ENCODE measurements at places on chromosomes 7 and 10.

GRCh38 chr7:30708983-30709382 lies 26.7 kb upstream of the CRHR2 start:
- no peak for DNase-seq

GRCh38 chr7:1566687-1567048 lies 3.2 kb downstream of the PSMG3 start:
- DNase-seq: no peak

DNA sequence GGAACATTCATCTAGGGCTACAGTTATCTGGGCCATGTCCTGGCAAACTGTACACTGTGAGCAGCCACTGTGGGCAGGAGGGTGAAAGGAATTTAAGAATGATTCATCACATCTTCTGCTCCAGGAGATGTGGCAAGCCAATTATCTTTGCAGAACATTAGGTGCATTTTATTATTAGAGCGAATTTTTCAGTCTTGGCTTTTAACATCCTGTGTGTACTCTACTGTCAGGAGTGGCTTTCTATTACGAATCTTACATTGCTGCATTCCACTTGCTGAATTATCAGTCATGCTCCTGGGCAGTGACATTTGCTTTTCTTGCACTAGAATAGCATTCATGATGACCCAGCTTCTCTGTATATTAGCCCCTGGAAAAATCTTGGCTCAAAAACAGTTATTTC lies 109.2 kb upstream of the TARP start:
- DNase-seq: no peak

GRCh38 chr7:116918704-116919103 lies 34.6 kb upstream of the ST7 start:
- DNase-seq: no peak

GRCh38 chr10:121252756-121253155 lies 345.5 kb downstream of the FGFR2 start:
- no peak for DNase-seq

- DNase-seq: no peak
Observed at GRCh38 chr10:120607710-120608703, 151.0 kb downstream of the PLPP4 start.

DNA sequence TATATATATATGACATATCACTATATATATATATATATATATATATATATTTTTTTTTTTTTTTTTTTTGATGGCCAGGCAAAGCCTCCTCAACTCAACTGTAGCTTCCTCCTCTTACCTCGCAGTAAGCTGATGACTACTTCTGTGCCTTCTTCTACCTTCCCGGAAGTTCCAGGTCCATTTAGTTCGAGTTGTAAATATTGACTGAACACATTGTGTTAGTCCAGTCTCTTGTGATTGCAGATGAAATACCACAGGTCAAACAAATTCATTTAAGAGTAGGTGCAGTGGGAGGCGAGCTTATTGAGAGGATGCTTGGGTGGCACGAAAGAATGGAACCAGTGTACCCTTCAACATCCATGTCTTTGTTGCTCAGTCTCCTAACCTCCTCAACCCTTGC lies 144.6 kb downstream of the ST7 start:
- no peak for DNase-seq

DNA sequence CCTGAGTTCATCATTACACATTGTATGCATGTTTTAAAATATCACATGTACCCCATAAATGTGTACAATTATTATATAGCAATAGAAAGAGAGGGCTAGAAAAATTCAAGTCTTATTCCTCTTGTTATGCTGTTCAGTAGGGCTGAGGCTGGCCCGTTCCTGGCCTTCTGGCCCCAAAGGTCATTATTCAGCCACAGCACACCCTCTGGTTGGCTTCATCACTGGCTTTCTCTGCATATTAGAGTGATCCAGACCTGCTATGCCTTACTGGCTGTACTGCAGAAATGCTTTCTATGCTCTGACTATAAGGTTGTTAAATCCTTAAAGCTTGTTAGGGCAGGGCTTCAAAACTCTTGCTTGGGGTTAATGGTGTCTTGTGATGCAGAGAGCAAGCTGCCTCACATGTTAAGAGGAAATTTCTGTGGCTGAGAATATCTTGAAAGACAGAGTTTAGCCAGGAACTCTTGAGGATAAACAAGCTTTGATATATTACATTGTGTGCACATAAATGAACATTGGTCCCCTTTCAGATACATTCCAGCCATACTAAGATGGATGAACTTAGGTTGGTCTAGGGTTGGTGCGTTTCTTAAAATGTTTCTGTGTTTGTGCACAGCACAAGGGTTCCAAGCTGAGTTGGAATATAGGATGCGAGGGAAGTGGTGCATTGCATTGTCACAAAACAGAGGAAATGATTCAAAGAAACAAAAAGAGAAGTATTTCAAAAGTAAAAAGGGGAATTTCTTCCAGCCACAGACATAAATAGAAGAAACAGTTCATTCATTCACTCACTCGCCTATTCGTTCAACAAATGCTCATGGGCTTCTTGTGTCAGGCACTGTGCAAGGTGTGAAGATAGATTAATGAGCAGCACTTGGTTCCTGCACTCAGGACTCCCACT lies 61.6 kb upstream of the WDR11 start:
- DNase-seq: no peak

DNA sequence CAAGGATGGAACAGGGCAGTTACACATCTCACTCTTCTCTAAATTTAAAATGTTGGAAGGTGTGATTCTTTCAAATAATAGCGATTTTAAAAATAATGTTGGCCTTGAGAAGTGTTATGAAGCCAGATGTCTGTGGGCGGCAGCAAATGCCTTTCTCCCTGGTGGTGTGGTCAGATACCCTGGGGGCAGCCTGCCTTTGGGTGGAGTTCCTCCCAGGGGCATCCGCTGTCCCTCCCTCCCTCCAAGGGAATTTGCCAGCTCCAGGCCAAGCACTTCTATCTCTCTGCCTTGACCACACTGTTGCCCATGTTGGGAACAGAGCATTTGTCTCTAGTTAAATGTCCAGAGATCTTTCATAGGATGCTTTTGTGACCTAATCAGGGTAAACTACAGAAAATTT lies 121.4 kb downstream of the POU6F2 start:
- DNase-seq: no peak

- DNase-seq: no peak
Observed at GRCh38 chr10:89942217-89942616, 240.8 kb downstream of the KIF20B start.

GRCh38 chr10:80517416-80518142 lies 20.1 kb upstream of the SH2D4B start:
- no peak for DNase-seq

GRCh38 chr10:60848126-60848525 lies 69.8 kb downstream of the CDK1 start:
- DNase-seq: no peak

- DNase-seq: no peak
Observed at GRCh38 chr7:157801113-157801512, 464.3 kb downstream of the DNAJB6 start.

DNA sequence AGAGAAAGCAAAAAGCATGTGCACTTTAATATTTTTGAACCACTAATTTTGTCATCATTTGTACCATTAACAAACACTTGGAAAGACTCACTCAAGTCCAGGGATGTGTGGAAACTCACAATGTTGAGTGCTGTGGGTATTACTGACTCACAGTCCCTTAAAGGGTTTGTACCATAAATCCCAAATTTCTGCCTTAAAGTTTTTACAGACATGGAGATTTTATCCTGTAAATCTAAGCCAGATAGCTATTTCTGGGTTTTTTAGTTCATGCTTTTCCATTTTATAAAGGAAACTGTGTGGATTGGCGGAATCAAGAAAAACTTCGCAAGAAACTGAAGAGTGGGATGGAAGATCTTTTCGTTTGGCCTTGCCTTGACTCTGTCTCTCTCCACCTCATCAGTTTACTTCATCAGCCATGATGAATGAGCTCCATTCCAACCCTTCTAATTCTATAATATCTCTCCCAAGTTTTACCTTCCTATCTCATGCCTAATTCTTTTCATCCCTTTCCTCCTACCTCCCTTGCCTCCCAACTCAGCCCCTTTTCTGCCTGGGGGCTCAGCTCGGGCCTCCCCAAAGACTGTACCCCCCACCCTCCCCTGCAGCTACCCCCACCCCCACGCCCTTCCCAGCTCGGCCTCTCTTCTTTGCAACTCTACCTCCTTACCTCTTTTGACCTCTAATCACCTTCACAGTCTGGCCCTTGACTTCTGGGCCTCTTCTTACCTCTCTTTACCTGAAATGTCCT lies 218.5 kb upstream of the MKLN1 start:
- DNase-seq: no peak

DNA sequence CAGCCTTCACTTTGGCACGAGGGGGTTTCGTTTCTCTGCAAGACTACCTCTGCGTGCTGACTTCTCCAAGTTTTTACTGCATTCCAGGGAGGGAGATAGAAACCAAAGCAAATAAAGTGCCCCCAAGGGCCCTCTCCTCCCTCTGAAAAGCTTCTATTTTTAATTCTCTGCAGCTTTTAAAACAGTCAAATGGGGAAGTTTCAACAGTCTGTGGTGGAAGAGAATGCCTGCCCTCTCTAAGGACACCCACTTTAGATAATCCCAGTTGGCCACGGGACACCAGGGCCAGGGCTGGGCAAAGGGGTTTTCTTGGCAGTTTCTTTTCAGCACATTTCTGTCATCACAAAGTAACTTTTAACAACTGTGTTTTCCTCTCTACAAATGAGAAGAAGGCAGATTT lies 386.7 kb upstream of the NPVF start:
- DNase-seq: no peak

DNA sequence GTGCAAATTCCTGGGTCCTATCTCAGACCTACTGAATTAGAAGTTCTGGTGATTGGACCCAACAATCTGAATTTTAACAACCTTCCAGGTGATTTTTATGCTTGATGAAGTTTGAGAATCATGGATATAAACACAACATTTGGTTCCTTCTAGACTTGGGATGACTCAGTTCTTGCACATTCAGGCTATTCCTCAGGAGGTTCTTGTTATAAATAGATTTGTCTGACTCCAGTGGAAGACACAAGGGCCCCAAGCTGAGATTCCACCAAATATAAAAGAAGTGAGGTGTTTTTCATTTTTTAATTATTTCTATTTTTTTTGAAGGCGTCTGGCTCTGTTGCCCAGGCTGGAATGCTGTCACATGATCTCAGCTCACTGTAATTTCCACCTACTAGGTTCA lies 9.4 kb upstream of the TAS2R16 start:
- no peak for DNase-seq

DNA sequence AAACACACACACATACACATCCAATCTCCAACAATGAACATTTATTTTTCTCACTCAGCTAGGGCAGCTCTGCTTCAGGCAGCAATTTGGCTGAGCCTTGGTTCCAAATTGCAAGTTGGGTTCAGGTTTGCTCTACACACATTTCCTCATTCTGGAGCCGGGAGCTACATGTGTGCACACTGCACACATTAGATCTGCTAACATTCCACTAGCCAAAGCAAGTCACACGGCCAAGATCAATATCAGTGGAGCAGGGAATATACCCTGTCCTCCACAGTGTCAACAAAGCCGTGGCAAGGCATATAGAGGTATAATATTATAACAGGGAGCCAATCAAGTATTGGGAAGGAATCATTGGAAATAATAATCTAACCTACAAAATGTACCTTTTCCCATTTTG lies 57.5 kb upstream of the PPP1R3C start:
- no peak for DNase-seq

GRCh38 chr10:29563420-29564035 lies 71.2 kb downstream of the SVIL start:
- DNase-seq: no peak

DNA sequence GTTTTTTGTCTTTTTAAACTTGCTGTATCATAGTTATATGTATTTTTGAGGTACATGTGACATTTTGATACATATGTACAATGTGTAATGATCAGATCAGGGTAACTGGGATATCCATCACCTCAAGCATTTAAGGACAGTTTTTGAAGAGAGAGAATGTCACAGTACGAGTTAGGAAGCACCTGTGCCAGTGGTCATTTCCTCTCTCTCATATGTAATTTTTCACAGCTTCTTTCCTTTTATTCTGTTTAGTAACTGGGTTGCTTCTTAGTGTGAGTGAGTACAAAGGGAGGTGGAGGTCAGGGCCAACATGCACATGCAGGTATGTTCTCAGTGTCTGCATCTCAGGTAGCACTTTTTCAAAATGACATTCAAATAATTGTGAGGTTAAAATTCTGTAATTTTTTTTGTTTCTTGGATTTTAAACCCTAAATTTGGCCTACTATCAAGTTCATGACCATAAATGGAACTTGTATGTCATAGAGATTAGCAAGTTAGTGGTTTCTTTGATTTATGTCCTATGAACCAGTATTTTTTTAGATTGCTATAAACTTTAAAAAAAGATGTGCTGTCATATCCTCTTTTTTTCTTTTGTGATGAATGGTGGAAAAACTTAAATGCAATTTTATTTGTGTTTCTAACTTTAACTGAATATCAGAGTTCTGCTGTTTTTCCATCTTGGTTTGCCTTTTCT lies 42.7 kb downstream of the SNX10 start:
- DNase-seq: no peak

- no peak for DNase-seq
Observed at GRCh38 chr10:36313142-36313541, 671.0 kb upstream of the FZD8 start.

DNA sequence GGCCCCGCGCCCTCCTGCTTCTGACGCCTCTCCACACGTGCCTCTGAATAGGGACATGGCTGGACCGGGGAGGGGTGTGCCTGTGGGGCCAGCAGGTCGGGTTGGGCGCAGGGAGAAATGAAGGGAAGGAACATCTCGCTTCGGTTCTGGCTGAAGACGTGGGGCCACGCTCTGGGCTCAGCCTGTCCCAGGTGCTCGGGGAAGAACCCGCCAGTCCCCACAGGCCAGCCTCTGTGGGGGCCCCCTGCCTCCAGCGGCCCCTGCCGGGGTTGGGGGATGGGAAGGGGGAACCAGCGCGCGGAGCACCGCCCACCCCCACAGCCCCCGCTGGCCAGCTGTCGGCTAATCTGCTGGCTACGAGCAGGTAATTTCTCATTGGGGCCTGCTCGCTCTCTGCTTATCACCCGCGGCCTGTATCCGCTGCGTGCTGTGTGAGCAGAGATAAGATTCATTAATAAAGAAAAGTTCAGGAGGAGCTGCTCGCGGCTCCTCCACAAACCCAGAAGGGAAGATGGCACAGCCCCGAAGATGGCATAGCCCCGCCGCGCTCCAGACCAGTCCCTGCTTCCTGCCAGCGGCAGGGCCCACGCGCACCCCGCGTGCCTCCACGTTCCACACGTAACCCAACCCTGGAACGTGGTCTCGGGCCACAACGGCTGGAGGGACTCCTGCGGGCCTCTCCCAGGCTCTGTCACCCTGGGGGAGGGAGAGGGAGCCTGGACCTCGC lies 186.2 kb downstream of the ELFN1 start:
- DNase-seq: no peak

DNA sequence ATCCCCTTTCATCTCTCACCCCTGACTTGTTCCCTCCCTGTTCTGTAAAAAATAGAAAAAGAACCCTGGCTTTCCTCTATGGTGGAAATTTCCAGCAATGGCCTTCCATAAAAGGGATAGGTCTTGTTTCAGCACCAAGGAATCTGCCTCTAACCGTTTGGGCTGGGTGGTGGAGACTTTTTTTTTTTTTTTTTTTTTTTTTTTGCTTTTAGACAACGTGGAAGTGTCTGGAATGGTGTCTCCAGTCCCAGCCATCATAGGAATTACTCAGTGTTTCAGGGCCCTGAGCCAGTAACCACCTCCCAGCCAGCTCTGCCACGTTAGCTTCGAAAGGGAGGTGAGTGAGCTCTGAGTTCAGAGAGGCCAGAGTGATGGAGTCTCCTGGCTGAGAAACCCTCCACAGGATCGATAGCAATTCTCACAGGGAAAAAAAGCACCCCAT lies 97.3 kb upstream of the COL1A2 start:
- DNase-seq: no peak

GRCh38 chr7:132255115-132255797 lies 321.0 kb downstream of the PLXNA4 start:
- DNase-seq: no peak

Data from activated CD8-positive, alpha-beta memory T cell treated with anti-CD3 and anti-CD28 coated beads for 4 hours (primary cell).